ENCODE measurements at places on chromosomes 12 and 14.

GRCh38 chr12:16323010-16323409 is 24.4 kb upstream of the MGST1 start:
- DNase-seq, result no peak

GRCh38 chr14:70663707-70664179 is 22.0 kb downstream of the TTC9 start:
- no peak for DNase-seq

DNA sequence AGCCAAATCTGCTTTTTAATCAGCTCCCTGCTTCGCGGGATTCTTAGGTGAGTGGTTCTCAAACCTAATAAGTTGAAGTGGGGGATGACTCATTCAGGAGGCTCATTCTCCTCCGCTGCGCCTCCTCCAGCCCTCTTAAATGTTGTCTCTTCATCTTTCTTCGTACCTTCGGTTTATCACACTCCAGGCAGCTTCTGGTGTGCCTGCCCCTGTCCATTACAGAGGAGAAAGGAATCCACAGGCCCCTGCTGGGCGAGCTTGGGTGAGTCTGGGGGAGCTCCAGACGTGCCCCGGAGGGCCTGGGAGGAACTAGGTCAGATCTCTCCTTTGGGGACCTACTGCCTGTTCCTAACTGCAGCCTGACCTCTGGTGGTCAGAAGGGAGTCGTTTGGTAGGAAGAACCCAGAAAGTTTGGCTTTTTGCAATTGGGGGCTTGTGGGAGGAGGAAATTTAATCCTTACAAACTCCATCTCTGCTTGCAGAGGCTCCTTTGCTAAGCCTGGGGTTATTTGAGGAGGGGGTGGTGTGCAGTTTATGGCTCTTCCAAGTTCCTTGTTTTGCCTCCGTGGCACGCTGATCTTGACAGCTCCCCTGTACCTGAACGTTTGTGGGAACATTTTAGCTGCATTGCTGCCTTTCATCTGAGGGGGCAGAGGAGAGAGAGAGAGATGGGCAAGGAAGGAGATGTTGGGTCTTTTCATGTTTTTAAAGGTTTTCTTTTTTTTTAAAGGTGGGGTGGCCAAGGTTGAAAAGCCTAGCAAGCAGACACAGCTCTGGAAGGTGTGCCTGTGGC is 84.1 kb upstream of the GNG2 start:
- DNase-seq, result peak; percentile 71

DNA sequence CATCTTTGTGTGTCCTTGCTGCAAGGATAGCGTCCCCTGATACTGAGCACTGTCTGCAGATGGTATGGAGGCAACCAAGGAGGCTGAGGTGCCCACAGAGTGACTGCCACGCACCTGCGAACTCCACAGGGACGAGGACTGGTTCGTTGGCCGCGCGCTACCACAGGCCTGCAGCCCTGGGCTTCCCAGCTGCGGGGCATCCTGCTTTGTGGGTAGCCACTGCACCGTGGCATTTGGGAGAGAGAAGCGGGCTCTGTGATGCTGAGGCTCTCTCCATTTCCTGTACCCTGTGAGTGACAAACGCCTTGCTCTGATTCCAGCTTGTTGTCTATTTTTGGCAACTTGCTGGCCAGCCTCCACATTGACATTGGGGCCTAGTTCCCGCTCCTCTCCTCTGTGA is 76.3 kb downstream of the SLC15A4 start:
- no peak for DNase-seq

GRCh38 chr12:51377099-51377984 is 13.9 kb downstream of the GALNT6 start:
- no peak for DNase-seq

DNA sequence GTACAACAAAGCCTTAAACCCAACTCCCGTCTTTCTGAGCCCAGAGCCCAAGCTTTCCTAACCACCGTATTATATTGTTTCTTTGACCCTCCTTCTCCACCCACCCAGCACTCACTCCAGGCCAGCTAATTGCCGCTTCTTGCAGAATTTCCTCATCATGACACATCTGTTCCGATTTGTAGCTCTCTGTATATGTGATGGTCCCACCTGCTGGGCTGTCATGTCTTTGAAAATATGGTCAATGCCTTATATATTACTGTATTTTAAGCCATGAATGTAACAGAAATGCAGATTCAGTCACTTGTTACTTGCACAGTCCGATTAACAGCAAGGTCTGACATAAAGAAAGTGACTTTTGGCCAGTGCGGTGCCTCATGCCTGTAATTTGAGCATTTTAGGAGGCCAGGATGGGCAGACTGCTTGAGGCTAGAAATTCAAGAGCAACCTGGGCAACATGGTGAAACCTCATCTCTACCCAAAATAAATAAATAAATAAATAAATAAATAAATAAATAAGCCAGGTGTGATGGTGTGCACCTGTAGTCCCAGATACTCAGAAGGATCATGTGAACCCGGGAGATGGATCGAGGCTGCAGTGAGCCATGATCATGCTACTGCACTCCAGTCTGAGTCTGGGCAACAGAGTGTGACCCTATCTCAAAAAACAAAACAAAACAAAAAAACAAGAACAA is 359.8 kb downstream of the ATP23 start:
- no peak for DNase-seq

DNA sequence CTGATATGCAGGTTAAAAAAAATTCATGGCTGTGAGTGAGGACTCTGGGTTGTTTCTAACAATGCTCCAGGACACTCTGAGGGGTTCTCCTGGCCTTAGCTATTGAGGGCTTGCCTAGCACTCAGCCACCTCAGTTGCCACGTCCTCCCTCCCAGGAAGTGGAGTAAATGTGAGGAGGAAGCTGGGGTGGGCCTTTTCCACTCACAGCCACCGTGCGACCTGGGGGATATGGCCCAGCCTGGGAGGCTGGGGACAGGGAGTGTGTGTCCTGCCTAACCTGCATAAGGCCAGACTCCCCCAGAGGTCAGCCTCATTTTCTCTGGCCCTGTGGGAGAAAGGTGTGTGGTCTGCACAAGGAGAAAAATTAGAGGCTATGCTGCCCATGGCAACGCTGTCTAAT is 83.3 kb downstream of the CRACR2A start:
- no peak for DNase-seq

GRCh38 chr12:85569261-85569660 is 266.9 kb downstream of the RASSF9 start:
- DNase-seq, result no peak

DNA sequence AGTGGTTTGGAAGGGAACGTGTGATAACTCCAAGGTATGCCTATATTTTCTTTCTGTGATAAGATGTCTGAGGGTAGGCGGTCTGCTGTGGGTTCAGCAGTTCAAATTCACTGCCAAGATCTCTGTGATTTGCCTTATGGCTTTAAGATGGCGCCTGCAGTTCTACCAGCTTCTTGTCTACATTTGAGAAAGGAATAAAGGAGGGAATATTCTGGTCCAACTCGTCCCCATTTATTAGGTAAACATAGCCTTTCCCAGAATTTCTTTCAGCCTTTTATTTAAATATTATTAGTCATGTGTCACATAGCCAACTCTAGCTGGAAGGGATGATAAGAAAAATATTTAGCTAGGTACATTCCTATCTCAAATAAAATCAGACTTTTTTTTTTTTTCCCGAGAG is 48.8 kb downstream of the KCNJ8 start:
- DNase-seq, result no peak

DNA sequence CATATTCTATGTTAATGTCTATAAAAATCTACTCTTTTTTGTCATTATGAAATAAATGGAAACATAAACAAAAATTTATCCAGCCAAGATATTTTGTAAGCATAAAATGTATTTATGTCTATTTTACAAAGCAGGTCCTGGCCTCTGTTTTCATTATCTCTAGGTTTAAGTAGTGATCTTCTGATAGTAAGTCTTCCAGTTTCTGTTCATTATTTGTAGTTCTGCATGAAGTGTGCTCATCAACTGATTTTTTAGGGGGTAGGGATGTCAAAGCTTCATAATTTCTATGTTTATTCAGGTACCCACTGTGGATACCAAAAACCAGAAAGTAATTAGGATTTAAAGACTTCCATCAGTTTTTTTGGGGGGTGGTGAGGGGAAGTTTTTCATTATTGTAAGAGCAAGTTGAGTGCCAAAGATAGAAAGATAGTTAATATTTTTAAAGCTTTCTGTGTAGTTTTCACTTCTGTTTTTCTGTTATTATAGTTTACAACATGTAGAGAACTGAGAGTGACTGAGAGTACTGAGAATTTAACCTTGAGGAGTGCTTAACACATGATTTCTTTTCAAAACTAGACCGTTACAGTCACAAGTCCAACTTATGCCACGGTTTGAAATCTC is 30.6 kb upstream of the LMO3 start:
- peak; percentile 42 for DNase-seq

- no peak for DNase-seq
Measured at GRCh38 chr12:48030173-48030650, 25.9 kb upstream of the COL2A1 start.

DNA sequence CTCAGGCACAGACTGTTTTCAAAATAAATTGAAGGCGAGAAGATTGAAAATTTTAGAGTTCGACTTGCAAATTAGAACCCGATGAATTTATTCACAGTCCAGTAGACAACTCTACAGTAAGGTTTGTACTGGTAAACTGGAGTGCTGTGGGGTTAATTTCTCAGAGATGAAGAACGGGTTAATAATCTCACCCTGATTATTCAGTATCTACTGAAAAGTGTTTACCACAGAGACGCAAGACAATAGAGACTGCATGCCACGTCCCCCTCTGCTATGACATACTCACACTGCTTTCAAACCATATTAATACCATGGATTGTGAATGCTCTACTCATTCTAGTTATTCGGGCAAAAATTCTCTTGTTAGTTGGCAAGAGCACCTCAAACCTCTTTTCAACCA is 36.1 kb downstream of the CFL2 start:
- no peak for DNase-seq

DNA sequence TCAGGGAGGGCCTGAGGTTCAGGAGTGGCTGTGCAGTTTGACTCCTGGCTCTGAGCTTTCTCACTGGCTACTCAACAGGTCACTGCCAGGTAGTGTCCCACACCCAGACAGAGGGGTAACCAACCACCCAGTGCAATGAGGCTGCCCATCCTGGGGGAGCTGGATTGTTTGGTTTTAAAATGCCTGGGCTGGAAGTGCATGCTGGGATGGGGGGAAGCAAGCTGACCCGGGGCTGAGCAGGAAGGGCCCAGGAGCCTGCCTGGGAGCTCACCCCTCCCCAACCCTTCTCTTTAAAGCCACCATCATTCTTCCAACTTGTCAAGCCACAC is 12.6 kb upstream of the ABHD12B start:
- DNase-seq, result no peak

- DNase-seq, result no peak
Measured at GRCh38 chr14:86543521-86543920, 1013.6 kb downstream of the FLRT2 start.

DNA sequence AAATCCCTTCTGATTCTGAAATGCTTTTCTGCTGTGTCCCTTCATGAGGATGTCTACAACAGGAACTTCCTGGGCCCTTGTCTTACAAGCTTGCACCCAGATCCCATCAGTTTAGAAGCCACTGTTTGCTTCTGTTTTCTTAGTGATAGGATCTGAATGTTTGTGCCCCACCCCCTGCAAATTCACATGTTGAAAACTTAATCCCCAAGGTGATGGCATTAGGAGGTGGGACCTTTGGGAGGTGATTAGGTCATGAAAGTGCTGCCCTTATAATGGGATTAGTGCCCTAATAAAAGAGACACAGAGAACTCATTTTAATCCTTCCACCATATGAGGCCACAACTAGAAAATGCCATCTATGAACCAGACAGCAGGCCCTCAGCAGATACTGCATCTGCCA is 36.0 kb upstream of the GNPNAT1 start:
- DNase-seq, result no peak

DNA sequence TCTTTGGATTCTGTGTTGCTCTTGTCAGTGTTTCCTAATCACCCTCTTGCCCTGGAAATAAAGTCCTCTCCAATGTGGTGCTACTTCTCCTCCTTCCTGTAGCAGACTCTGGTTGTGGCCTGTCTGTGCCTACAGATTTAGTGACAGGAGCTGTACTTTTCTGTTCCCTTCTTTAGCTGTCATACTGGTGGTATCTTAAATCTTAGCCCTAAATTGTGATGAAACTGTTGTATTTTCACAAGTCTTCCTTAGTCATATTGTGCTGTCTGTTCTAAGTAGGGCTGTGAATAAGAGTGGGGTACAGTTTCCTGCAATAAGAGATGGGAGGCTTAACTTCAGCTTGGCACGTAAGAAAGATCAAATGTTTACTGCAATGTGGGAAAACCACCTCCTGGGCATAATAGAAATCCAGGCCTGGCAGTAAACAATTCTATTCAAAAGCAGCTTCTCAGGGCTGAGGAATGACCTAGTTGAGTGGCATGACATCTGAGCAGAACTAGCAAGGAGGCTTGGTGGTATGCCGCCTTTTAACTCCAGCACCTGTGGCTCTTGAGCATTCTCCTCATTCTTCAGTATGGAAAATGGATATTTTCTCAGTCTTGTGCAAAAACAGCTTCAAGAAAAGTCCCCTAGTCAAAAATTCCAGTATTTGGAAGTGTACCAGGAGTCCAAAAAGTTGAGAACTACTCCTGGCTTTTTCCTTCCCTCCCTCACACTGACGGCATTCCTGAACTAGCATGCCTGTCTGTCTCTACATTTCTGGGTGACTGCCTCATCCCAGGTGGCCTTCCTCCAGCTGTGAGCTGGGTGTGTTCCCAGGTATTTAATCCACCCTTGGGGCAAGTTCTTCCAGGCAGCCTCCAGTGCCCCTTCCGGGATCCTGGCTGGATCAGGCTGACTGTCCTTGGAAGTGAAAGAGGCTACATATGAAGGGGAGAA is 19.5 kb downstream of the ANO6 start:
- no peak for DNase-seq

DNA sequence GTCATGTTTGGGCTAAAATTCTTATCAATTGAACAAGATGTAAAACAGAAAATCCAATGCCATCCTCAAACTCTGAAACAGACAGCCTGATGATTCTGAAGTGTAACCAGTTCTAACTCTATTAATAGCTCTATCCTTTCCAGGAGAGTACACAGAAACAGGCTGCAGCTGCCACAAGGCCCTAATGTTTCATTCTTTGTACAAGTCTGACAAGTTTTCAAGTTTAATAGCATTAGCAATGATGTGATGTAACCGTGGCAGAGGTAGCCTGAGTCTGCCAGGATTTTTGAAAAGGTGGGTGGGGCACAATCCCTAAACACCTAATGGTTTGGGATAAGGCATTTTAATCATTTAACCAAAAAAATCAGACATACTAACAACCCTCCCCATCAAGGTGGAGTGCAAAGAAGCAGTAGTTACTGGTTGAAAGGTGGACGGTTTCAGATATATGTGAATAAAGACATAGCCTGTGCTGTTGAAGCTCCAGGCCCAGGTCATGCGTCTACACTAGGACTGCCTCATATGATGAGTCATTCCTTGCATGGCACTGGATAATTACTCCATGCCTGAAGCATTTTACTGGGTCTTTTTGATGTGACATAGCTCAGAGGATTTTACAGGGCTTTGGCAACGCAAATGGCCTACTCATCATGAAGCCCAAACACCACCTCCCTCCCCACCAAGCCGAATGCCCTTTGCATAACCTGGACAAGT is 145.1 kb upstream of the GRIP1 start:
- DNase-seq, result no peak

GRCh38 chr12:29528161-29528560 is 30.7 kb upstream of the OVCH1 start:
- no peak for DNase-seq

DNA sequence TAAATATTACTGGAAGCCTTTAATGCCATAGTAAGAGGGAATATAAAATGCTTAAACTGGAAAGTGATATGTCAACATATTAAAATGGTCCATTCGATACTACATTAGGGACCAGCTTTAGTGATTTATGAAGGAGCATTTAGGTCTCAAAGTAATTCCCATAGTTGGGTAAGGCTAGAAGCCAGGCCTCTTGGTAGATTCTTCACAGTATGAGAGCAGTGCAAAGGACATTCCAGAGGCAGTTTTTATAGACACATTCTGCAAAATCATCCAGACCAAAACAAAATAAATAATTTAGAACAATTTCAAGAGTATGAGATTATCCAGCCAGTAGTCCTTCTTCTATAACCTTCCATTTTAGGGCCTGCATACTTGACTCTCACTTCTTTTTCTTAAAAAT is 142.6 kb upstream of the PDZRN4 start:
- no peak for DNase-seq

All from GM13977 (cell line).